ENCODE measurements at places on chromosomes 1 and 21.

DNA sequence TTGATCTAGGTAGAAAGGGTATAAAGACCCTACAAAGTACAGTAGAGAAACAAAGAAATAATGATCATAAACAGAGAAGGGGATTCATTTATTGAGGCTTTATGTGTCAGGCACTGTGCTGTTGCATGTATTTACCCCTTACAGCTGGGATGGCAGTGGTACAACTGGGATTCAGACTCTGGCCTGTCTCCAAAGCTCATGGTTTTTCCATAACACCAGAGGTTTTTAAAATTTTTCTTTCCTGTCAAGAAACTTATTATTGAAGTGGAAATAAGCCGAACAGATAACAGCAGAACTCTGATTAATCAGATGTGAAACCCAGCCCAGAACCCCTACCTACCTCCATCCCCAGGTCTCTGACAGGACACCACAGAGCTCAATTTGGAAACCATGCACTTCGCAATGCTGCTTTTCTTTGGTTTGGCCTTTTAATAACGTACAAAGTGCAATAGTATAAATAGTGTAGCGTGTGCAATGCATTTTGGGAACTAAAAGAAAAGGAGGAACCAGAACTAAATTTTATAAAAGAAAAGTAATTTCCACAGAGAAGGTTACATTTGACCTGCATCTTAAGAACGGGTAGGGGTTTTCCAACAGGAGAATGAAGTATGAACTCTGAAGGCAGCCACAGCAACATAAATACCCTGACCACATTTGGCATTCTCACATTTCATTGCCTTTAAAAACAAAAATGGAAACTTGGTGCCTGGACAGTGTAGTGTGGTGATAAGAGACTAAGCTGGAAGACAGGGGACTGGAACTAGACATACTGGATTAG is 92.0 kb upstream of the S1PR1 start:
- H3K36me3 ChIP-seq = no peaks in the 10 kb centered on the region
- no peak for DNase-seq
- no peaks in the 10 kb centered on the region for H3K4me1 ChIP-seq
- H3K27ac ChIP-seq = no peak overlapping the region
- no peak overlapping the region for H3K4me3 ChIP-seq
- H3K27me3 ChIP-seq = no peaks in the 10 kb centered on the region

GRCh38 chr21:42350927-42351426 is at the start of gene TFF2:
TFF2 (minus strand) TSS chr21:42350994; CDS start chr21:42350957, 37 bp downstream.
- no peaks in the 10 kb centered on the region for H3K36me3 ChIP-seq
- no peaks in the 10 kb centered on the region for H3K27me3 ChIP-seq
- no peak within 1 kb of the TSS for H3K27ac ChIP-seq
- no peak within 1 kb of the TSS for H3K4me3 ChIP-seq
- H3K4me1 ChIP-seq = no peaks in the 10 kb centered on the region
- no peak for DNase-seq

DNA sequence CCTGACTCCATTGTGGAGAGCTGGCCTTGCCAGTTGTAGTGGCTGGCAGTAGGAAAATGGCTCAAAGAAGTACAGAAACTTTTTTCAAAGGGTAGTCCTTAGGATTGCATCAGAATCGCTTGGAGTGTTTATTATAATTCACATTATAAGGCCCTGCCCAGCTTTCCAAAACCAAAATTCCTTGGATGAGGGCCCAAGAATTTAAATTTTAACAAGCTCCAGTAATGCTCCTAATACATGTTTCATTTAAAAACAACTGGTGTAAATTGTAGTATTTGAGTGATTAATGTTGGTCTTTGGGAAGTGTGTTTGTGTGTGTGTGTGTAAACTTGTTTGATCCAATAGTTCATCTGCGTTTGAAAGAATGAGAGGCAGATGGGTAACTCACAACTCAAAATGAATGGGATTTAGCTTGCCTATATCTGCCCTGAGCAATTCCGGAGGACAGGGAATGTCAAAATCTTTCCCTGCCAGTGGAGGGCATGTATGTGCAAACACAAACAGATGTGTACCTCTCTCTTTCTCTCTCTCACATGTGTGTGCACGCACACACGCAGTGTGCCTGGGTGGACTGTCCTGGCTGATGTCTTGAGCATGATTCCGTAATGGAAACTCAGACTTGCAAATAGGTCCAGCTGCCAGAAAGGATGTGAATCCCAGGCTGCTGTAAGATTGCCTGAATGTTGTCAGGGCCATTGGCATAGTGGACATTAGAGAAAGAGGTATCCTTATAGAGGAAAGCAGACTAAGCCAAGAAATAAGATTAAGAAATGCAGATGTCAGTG is 293.1 kb downstream of the LMX1A start:
- H3K4me3 ChIP-seq = no peak overlapping the region
- H3K36me3 ChIP-seq = no peaks in the 10 kb centered on the region
- no peaks in the 10 kb centered on the region for H3K27me3 ChIP-seq
- H3K4me1 ChIP-seq = no peaks in the 10 kb centered on the region

GRCh38 chr1:151047925-151048644 is 534 bp downstream of the C1orf56 start:
- H3K4me1 ChIP-seq = peaks cover 18% of the 10 kb centered on the region
- H3K27me3 ChIP-seq = no peaks in the 10 kb centered on the region
- peak; percentile 44 for DNase-seq
- H3K27ac ChIP-seq = peak overlapping the region; percentile 55

DNA sequence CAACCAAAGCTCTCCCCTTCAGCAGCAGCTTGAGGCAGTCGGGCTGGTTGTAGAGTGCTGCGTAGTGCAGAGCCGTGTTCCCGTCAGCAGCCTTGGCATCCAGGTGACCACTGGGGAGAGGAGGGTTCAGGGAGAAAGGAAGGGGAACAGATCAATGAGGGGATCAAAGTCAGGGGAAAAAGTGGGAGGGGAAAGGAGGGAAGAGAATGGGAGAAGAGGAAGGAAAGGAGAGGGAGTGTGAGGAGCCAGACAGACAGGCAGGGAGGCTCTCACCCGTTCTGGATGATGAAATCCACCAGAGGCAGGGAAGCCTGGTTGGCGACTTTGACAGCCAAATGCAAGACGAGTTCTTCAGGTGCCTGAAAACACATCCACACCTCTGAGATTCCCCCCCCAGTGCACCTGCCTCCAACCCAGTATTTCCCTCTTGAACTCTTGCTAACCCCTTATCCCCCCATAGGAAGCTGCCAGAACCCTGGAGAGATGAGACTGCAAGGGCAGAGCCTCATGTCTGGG is 9.8 kb upstream of the TCEA3 start:
- no peaks in the 10 kb centered on the region for H3K4me1 ChIP-seq
- no peak overlapping the region for H3K4me3 ChIP-seq
- H3K27me3 ChIP-seq = peaks cover 10% of the 10 kb centered on the region
- H3K27ac ChIP-seq = no peak overlapping the region

GRCh38 chr1:61506944-61507500 is 217.9 kb downstream of the TM2D1 start:
- no peak overlapping the region for H3K27ac ChIP-seq
- no peaks in the 10 kb centered on the region for H3K27me3 ChIP-seq
- H3K36me3 ChIP-seq = no peaks in the 10 kb centered on the region
- no peaks in the 10 kb centered on the region for H3K4me1 ChIP-seq
- no peak overlapping the region for H3K4me3 ChIP-seq
- DNase-seq = no peak

DNA sequence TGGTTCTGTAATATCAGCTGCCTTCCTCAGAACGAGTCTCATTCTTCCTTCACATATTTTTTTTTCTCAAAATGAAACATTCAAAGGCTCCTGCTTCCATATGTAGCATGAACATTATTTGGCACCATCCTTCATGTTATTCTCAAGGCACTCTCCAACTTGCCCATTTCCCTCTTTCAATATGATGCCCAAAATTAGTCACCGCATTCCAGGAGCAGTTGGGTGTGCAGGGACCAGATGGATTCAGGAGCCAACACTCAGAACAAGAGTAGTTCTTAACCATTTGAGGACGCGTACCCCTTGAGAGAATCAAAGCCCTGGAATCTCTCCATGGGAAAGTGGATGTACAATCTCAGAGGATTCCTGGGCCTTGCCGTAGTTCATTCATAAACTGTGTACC is 50.3 kb downstream of the KCNK1 start:
- no peak for DNase-seq
- H3K27ac ChIP-seq = no peak overlapping the region
- no peaks in the 10 kb centered on the region for H3K36me3 ChIP-seq
- H3K4me3 ChIP-seq = no peak overlapping the region
- H3K27me3 ChIP-seq = no peaks in the 10 kb centered on the region

- H3K36me3 ChIP-seq = peaks cover 89% of the 10 kb centered on the region
- peaks cover 12% of the 10 kb centered on the region for H3K4me1 ChIP-seq
- no peak overlapping the region for H3K27ac ChIP-seq
- no peak overlapping the region for H3K4me3 ChIP-seq
- H3K27me3 ChIP-seq = no peaks in the 10 kb centered on the region
These were observed 10.1 kb downstream of the YARS1 start for GRCh38 chr1:32806910-32807523.

DNA sequence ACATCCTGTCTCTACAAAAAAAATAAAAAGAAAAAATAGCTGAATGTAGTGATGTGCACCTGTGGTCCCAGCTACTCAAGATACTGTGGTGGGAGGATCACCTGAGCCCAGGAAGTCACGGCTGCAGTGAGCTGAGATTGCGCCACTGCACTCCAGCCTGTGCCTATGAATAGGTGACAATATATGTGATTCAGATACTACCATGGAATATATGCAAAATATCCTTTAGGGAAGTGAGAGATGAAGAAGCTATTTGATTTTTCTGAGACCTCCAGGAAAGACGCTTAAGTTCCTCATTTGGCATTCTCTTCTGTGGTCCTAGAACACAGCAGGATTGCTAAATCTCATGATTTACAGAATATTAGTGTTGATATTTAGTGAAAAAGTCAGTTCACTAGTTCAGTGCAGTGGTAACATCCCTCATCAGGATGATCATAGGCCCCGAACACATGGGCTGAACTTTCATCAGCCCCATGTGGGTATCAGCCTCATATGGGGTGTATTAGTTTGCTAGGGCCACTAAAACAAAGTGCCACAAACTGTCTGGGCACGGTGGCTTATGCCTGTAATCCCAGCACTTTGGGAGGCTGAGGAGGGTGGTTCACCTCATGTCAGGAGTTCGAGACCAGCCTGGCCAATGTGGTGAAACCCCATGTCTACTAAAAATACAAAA is 6.0 kb upstream of the VASH2 start:
- H3K36me3 ChIP-seq = no peaks in the 10 kb centered on the region
- H3K4me1 ChIP-seq = no peaks in the 10 kb centered on the region
- no peak overlapping the region for H3K4me3 ChIP-seq
- peaks cover 2% of the 10 kb centered on the region for H3K27me3 ChIP-seq
- DNase-seq = no peak

DNA sequence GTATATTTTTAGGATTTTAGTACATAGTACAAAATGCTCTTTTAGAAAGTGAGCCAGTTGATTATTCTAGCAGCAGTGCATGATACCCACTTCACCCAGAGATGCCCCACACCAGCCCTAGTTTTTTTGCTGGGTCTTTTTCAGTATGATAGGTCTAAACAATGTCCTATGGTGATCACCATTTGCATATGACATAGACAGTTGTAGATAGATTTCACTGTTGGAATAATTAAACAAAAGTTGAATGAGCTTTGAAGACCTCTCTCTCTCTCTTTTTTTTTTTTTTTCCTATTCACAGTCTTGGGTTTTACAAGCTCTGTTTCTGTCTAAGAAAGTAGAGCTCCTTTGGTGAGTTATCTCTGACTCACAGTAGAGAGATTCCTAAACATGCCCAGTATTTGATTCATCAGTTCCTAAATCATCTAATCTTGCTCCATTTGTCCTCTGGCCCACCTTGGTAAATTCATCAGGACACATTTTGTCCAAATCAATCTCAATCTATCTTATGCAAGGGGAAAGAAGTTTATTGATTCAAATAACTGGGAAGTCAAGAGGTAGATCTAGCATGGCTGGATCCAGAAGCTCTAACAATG is 44.7 kb upstream of the VAV3 start:
- no peaks in the 10 kb centered on the region for H3K27me3 ChIP-seq
- H3K36me3 ChIP-seq = no peaks in the 10 kb centered on the region
- DNase-seq = no peak
- no peak overlapping the region for H3K27ac ChIP-seq
- H3K4me3 ChIP-seq = no peak overlapping the region

- H3K36me3 ChIP-seq = no peaks in the 10 kb centered on the region
- H3K4me3 ChIP-seq = no peak overlapping the region
- DNase-seq = no peak
- no peaks in the 10 kb centered on the region for H3K4me1 ChIP-seq
These were observed 122.7 kb downstream of the TGFBR3 start for GRCh38 chr1:91763252-91763651.

- H3K36me3 ChIP-seq = no peaks in the 10 kb centered on the region
- no peak overlapping the region for H3K27ac ChIP-seq
- no peak overlapping the region for H3K4me3 ChIP-seq
- no peaks in the 10 kb centered on the region for H3K4me1 ChIP-seq
- DNase-seq = no peak
These were observed 81.4 kb upstream of the CASZ1 start for GRCh38 chr1:10877894-10878293.

DNA sequence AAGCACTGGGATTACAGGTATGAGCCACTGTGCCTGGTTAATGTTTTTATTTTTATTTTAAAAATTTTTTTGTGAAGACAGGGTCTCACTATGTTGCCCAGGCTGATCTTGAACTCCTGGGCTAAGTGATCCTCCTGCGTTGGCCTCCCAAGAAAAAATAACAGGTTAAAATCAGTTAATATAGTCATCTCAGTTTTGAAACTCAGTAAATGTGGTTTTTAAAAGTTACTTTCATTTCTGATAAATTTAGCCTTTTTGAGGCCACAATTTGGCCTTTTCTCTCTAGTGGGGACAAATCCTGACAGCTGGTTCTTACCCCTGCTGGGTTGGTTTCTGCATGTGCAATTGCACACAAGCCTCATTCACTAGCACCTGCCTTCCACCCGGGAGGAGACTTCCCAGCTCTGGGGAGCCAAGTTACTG is 13.3 kb downstream of the PMF1 start:
- no peak overlapping the region for H3K4me3 ChIP-seq
- H3K4me1 ChIP-seq = no peaks in the 10 kb centered on the region
- H3K27ac ChIP-seq = no peak overlapping the region
- H3K27me3 ChIP-seq = no peaks in the 10 kb centered on the region
- DNase-seq = no peak

DNA sequence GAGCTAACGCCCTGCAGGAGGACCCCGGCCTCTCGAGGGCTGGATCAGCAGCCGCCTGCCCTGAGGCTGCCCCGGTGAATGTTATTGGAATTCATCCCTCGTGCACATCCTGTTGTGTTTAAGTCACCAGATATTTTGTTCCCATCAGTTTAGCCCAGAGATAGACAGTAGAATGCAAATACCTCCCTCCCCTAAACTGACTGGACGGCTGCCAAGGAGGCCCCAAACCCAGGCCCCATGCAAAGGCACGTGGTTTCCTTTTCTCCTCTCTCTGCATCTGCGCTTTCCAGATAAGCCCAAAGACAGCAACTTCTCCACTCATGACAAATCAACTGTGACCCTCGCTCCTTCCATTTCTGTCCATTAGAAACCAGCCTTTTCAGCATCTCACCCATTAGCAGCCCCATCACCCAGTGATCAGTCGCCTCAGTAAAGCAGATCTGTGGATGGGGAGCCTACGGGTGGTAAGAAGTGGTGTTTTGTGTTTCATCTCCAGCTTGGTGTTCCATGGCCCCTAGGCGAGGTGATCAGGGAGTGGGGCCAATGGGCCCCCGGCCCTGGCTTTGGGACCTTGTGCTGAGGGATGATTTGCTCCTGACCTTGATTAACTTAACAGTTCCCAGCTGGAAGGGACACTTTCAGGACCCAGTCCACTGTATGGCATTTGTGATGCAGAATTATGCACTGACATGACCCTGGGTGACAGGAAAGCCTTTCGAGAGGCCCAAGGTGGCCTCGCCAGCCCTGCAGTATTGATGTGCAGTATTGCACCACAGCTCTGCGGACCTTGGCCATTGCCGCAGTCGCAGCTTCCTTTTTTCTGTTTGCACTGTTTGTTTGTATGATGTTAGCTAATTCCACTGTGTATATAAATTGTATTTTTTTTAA is 5.2 kb downstream of the NPPA start:
- H3K36me3 ChIP-seq = peaks cover 73% of the 10 kb centered on the region
- H3K27me3 ChIP-seq = no peaks in the 10 kb centered on the region
- H3K27ac ChIP-seq = no peak overlapping the region
- DNase-seq = no peak
